Hematopoietic multipotent progenitor cell treated with erythropoietin and hydrocortisone succinate and interleukin-3 and kit ligand, for 17 days (in vitro differentiated cells): ENCODE measurements at places on chromosomes 12 and 14.

DNA sequence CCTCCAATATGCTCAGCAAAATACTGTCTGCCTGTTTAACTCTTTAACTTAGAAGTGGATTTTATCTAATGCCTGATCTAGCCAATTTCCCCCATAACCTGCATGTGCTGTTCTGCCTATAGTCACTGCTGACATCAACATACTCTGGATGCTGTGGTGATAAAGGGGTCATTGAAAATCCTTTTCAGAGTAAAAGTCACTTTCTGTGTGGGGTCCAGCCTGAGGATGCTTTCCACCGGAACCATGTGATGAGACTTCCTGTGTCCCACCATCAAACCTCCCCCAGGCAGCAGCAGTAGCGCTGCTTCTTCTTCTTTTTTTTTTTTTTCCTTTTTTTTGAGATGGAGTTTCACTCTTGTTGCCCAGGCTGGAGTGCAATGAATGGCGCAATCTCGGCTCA is 607.0 kb downstream of the BCL11B start:
- DNase-seq: no peak

DNA sequence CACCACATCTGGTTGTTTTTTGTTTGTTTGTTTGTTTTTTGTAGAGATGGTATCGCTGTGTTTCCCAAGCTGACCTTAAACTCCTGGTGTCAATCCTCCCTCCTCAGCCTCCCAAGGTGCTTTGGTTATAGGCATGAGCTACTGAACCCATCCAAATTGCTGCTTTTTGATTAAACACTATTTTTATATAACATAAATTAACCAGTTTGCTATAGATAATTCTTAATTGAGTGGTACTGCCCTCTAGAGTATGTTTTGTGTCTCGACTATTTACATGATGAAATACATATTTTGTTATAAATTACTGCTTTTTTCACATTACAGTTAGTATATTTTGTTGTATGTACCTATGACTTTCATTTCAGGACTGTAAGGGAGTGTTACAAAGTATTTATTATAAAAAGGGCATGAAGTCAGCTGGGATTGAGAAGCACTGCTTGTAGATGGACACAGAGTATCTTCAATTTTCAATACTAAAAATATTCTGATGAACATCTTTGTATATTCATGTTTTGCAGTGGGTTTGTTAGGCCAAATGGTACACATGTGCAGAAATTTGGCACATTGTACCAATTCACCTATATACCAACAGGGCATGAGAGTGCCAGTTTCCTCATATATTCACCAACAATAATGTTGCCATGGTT is 14.9 kb upstream of the SCAF11 start:
- peak; percentile 40 for DNase-seq

- DNase-seq: no peak
Measured at GRCh38 chr14:74202113-74202512, 37.1 kb upstream of the VSX2 start.

- no peak for DNase-seq
Measured at GRCh38 chr12:45464699-45465098, 248.8 kb downstream of the ANO6 start.

GRCh38 chr12:58202933-58203718 is 261.8 kb downstream of the ATP23 start:
- no peak for DNase-seq
